ENCODE measurements at places on chromosomes 3 and 15. TPM values are rescaled to one million over a fixed set of nuclear protein-coding genes. Genes with fewer than 3 reads are reported as not detected.

DNA sequence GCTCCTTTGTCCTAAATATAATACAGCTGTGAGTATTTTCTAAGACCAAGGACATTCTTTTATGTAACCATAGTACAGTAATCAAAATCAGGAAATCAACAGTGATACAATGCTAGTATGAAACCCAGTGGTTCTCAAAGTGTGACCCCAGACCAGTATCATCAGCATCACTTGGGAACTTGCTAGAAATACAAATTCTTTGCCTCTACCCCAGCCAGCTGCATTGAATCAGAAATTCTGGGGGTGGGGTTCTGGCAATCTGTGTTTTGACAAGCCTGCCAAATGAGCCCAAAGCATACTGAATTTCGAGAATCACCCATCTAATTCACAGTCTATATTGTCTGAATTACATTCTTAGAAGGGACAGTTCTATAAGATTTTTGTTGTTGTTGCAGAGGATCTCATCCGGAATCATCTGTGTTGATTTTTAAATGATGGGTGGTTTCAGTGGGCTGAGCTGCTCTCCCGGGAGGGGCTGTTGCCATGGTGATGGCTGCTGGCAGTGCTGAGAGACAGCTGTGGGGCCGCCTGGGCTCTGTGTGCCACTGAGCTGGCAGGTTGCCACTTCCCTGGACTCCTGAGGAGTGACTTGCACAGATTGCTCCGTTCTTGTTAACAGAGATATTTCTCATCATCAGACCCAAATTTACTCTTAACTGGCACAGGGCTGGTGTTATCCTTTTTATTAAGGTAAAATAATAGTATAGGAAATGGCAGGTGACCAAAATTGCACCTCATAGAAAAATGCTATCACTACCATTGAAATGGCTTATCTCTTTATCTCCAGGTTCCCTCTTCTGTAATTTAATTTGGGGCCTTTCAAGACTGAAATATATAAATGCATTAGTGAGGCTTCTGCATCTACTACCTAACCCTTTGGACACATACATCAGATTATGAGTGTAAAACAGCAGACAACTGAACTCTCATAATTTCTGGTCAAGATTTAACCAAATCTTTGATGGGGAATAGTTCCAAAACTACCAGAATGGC, 56.5 kb downstream of the NEK11 start:
- peak; percentile 5 for DNase-seq

- no peak for DNase-seq
Measured at GRCh38 chr3:194123726-194124125, 12.2 kb upstream of the HES1 start.

DNA sequence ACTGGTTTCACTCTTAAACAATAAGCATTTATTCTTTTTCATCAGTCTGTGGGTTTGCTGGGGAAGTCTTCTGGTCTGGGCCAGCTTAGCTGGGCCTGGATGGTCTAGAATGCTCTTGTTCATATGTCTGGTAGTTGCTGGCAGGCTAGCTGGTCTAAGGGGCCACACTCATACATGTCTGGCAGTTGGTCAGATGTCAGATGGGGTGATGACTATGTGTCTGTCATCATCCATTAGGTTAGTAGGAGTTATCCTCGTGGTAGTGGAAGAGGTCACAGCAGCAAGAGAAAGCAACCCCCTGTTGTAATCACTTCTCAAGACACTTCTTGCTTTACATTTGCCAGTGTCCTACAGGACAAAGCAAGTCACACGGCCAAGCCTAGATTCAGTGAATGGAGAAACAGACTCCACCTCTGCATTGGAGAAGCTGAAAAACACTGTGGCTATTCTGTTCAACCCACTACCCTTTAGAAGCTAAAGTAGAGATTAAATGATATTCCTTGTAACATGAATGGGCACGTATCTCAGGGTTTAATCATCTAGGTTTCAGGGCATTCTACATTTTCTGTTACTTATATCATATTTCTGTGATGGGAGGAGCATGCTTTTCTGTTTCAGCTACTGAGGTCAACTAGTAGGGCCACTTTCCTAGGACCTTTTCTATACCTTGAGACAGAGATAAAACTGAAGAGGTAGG, 5.5 kb upstream of the ARID3B start:
- DNase-seq: no peak

DNA sequence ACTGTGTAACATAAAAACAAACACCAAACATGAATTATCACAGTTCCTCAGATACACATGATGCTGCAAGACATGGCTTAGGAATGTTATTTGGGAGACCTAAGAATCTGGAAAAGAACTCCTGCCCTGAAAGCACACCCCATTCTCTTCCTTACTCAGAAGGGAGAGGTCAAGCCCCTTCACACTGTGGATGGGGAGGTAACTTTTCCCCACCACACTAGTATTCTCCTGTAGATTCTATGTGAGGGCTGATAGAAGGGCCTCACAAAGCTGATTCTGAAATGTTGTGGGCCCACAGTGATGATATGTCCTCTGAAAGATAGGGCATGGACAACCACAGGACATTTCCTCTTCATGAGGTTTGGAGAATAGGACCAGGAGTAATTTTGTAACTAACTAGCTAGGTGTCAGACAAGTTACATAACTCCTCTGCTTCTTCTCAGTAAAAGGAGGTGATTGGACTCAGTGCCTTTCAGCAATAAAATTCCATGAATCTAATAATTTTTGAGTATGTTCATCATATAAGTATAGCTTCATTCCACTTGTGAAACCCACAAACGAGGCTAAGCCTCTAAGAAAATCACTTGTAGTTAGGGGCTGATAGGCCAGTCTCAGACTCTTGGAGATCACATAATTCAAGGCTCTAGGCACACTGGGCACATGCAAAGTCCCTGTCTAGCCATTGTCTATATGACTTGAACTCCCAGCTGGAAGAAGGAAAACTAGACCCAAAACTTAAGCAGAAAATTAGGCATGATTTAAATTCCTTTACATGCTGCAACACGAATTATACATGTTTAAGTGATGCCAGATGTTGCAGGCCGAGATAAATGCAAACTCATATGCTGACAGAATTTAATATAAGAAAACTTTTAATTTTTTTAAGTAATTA, 7.5 kb downstream of the PTX3 start:
- no peak for DNase-seq

DNA sequence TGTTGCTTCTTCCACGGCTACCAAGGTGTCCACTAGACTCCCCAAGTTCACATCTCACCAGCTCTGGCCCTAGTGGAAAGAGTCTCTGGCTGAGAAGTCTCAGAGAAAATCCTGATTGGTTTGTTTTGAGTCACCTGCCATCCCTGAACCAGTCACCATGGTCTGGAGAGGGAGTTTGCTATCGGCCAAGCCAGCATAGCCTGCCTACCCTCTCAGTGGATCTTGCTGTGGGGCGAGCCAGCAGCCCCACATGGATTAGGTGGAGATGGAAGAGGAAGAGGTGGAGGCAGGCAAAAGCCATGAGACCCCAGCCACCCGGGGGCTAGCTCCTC, 48.1 kb upstream of the FLNB start:
- no peak for DNase-seq

- DNase-seq: no peak
Measured at GRCh38 chr3:154904328-154904727, 175.8 kb upstream of the MME start.

DNA sequence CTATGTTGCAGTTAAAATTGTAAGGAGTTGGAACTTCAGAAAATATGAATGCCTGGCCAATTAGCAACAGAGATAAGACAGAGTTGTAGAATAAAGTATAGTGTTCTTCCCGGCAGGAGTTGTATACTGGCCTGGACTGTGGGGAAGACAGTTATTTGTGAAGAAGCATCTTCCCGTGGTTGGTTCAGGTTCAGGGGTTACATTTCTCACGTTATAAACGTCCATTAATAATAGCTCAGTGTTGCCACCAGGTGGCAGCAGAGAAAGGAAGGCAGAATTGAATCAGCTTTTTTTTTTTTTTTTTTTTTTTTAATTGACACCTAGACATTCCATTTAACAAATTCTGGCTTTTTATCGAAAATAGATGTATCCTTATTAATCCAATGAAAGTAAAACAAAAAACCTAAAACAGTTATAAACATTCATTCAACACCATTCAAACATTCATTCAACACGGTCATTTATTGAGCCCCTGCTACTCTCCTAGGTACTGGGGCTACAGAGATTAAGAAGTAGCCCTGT, 66.4 kb upstream of the NR2E3 start:
- DNase-seq: peak; percentile 62

DNA sequence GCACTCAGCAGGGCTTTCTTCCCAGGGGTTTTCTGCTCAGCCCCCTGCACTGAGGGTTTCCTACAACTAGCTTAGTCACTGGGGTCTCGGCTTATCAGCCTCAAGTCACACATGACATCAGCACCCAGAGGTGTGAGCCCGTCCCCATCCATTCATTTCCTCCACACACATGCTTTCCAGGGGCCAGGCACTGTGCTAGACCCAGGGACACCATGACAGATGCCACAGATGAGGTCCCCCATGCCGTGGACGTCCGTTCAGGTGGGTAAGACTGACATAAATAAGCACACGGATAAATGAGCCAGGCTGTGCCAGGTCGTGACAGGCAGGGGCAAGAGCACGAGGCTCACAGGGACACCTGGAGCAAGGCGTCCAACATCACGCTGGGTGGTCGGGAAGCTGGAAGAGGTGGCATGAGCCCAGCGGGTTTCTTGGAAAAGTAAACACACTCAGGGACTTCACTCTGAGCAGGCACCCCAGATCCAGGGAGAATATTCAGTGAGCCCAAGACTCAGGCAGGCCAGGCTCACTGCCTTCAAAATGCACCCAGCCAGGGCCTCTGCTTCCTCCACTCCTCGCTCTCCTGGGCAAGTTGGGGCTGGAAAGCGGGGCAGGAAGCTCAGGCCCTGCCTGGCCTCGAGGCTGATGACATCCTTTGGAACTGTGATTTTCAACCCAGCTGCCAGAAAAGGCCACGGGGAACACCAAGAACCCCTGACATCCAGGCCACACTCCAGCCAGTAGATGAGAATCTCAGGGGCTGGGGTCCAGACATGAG, 139.3 kb downstream of the CHSY1 start:
- no peak for DNase-seq

DNA sequence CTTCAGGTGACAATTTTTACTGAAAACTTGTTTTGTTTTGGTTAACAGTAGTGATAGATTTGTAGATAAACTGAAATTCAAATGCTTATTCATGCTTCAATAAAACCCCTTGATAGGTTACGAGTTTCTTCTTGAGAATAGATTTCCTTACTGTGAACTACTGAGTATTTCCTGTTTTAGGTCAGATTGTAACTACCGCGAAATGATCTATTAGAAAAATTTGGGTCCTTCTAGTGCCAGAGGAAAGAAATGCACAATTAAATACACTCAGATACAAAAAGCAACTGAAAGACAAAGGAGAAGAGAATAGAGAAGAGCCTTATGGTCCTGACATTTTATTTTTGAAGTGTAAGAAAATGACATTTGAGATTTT, 251.7 kb upstream of the TBL1XR1 start:
- DNase-seq: peak; percentile 17

DNA sequence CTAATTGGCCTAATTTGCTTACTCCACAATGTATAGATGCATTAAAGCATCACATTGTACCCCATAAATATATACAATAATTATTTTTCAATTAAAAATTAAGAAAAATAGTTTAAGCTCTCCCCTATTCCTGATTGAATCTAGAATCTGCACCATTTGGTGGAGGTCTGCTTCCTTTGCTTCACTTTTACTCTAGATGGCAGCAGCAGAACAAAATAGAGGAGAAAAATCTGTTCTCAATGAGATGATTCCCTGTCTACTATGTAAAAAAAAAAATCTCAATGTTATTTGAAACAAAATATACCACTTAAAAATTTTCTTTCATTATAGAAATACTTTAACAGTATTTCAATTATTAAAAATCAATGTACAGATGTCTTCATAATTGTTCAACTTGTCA, 109.6 kb upstream of the FXR1 start:
- no peak for DNase-seq

GRCh38 chr3:38038447-38038911, 529 bp upstream of the DLEC1 start:
- no peak for DNase-seq

DNA sequence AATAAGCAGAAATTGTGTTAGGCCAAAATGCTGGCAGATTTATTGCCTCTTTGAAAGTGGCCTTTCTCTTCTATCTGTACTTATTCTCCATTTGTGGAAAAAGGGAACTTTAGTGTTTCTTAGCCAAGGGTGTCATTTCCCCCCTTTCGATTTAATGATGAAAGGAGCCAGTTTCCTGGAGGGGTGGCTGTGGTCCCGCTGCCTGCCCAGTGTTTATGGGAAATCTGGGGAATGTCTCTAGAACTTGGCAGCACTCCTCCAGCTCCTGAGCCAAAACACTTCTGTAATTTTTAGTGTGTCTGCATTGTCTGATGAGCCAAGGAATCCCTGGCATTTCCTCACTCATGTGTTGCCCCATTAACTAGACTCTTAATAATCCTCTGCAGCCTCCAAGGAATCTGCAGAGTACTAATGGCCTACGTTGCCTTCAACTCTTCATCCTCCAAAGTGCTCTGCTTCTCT, 448.8 kb downstream of the GRM7 start:
- DNase-seq: no peak

DNA sequence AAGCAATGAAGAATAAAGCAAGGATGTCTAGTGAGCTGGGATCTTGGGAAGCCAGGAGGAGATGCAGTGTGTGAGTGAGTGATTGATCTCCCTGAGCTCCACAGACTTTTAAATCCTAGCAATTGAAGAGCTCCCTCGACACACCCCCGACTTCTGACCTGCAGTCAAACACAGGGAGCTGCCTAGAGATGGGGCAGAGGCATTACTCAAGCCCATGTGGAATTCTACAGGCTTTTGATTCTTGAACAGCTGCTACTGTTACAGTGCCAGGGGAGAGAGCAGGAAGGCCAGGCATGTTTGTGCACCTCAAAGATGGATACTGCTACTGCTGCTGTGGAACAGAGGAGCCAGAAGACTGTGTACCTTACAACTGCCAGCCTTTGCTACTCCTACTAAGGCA, 1403.1 kb upstream of the ALCAM start:
- DNase-seq: no peak

DNA sequence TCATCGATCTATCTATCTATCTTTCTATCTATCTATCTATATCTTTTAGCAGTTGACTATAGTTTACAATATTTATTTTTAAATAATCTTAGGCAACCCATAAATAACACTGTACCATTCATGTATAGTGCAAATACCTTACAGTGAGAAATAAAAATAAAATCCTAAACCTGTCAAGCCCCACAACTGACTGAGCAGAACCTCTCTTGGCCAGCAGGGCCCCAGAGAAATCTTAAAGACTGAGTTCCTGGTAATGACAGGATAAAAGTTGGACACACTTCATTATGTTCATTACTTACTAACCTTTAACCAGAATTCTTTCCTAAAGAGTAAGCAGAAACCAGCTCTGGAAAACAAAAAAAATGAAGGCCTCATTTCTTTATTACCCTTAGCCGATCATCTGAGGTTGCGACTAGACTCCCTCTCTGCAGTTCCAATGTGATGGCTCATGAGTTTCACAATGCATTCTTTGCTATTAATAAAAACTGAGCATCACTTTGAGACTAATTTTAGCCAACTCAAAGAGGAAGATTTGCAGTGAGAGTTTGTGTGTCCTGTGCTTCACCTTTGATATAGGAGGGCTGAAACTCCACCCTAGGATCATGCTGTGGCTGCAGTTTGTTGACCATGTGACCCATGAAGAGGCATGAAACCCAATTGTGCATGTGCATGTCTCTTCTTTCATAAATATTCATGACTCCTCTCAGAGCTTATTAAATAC, 1072.0 kb downstream of the NSUN3 start:
- no peak for DNase-seq

Gene RIOX2
- polyA plus RNA-seq: 15.2 TPM

Gene SLC12A8
- 1.1 TPM for polyA plus RNA-seq

Gene TMCC1
- polyA plus RNA-seq: 6.8 TPM

Gene ACP3
- 0.19 TPM for polyA plus RNA-seq

All from B cell (primary cell).